ENCODE measurements at places on chromosomes 11 and 22. TPM values are rescaled to one million over a fixed set of nuclear protein-coding genes. Genes with fewer than 3 reads are reported as not detected.

OR10S1 gene
- not detected for total RNA-seq

CATSPER1 gene
- not detected for total RNA-seq

PCSK7 gene
- 55.1 TPM for total RNA-seq

- peak; percentile 46 for DNase-seq
Observed at GRCh38 chr11:69242266-69242920, 51.6 kb upstream of the MYEOV start.

GRCh38 chr22:40348025-40348658 lies 1.8 kb downstream of the ADSL start:
- no peak for DNase-seq

TRPC6 gene
- total RNA-seq, result 3.6 TPM

- no peak for DNase-seq
Observed at GRCh38 chr11:36053281-36053680, 109.4 kb downstream of the LDLRAD3 start.

- DNase-seq, result no peak
Observed at GRCh38 chr11:66996609-66997273, 21.6 kb downstream of the C11orf86 start.

FJX1 gene
- 3.9 TPM for total RNA-seq

DNA sequence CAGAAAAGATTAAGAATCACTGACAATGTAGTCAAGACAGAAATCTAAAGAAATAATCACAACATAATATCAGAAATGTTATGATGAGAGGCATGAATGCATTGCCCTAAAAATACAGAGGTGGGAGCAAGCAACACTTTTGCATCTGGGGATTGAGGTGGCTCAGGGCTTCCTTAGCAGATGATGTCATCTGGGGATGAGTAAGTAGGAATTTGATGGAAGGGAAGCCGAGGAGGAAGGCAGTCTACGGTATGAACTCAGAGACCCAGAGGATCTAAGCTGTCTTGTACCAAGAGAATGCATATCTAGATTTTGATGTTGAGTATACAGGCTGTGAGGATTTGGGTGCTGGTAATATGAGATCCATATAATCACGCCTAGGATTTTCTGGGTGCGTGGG lies 193.0 kb upstream of the SNX19 start:
- no peak for DNase-seq

DNA sequence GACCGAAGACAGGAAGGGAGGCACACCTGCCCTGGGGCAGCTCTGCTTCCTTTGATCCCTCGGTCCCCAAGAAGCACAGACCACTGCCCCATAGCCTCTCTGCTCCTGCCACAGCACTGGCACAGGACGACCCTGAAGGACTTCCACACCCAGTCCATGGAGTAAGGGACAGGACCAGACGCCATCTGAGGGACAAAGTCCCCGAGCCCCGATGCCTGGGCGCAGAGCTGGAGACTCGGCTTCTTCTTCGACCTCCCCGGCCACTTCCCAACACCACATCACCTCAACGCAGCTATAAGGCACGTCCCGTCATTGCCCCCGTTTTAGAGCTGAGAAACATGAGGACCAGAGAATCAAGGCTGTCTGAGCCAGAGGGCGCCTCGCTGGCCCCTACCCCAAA lies 310.5 kb downstream of the BRD1 start:
- DNase-seq, result no peak

CCDC73 gene
- not detected for total RNA-seq

KCNK7 gene
- not detected for total RNA-seq

GRCh38 chr11:47924184-47924691 lies 56.1 kb upstream of the PTPRJ start:
- DNase-seq, result no peak

GRCh38 chr22:17915676-17916075 lies 108.7 kb downstream of the MICAL3 start:
- DNase-seq, result peak; percentile 34

SCUBE1 gene
- 0.55 TPM for total RNA-seq

GRCh38 chr11:127843483-127844396 lies 743.6 kb downstream of the ETS1 start:
- DNase-seq, result peak; percentile 69

PKP3 gene
- total RNA-seq, result not detected

MS4A2 gene
- total RNA-seq, result not detected

DNA sequence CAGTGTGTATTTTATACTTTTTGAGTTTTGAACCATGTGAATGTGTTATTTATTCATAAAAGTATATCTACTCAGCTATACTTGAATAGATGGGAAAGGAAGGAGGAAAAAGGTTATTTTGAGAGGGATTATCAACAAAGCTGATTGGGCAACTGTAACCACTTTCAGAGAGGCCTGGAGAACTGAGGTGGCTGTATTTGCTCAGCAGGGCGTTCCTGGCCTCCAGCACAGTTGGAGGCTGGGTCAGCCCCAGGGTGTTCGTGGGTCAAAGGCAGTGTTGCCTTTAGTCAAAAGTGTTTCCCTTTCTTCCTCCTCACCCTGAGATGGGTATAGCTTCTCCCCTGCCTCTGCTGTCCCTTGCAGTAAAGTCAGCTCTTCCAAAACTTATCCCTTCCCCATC lies 26.7 kb downstream of the ASCC2 start:
- no peak for DNase-seq

CARD16 gene
- 4.8 TPM for total RNA-seq

DNA sequence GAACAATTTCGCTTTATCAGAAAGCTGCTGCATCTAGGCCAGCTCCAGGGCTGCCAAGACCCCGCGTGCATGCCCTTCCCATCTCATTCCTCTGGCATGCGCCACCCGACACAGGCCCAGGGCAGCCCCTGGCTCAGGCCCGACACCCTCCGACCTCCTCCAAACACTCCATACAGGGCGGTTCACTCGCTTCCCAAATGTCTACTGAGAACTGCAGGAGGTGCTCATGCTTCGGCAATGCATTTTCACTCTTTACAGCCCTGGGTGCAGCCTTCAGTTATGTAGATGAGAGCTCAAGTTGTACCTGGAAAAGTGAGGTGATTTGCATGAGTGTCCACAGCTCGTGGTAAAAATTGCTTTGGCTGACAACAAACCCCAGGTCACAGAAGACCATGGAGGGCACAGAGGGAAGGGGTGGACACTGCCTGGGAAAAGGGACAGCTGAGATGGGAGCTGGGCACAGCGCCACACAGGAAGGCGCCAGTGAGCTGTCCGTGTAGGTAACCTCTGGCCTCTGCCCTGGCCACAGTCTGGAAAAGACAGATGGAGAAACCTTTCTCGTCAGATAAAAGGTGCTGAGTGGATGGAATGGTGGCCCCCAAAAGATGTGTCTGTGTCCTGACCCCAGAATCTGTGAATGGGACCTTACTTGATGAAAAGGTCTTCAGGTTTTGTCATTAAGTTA lies 1351.9 kb downstream of the BRD1 start:
- no peak for DNase-seq

EXPH5 gene
- 0.36 TPM for total RNA-seq

GRCh38 chr11:78823588-78823987 lies 248.9 kb upstream of the NARS2 start:
- DNase-seq, result no peak

PATE4 gene
- not detected for total RNA-seq

C11orf52 gene
- not detected for total RNA-seq
